ENCODE measurements at places on chromosomes 4 and X.

- DNase-seq, result no peak
Measured at GRCh38 chr4:156805696-156806095, 165.9 kb downstream of the PDGFC start.

GRCh38 chr4:119103263-119103662, 32.4 kb upstream of the MYOZ2 start:
- peak; percentile 7 for DNase-seq

- DNase-seq, result peak; percentile 62
Measured at GRCh38 chr4:9765091-9765490, 16.3 kb upstream of the DRD5 start.

- no peak for DNase-seq
Measured at GRCh38 chrX:137684591-137684990, 118.7 kb downstream of the ZIC3 start.

GRCh38 chrX:111352424-111352823, 59.6 kb downstream of the DCX start:
- DNase-seq, result no peak

GRCh38 chr4:170089668-170090351, at the start of gene AADAT:
AADAT (minus strand) TSS chr4:170089956; CDS start chr4:170089690, 266 bp downstream.
- peak; percentile 82 for DNase-seq

DNA sequence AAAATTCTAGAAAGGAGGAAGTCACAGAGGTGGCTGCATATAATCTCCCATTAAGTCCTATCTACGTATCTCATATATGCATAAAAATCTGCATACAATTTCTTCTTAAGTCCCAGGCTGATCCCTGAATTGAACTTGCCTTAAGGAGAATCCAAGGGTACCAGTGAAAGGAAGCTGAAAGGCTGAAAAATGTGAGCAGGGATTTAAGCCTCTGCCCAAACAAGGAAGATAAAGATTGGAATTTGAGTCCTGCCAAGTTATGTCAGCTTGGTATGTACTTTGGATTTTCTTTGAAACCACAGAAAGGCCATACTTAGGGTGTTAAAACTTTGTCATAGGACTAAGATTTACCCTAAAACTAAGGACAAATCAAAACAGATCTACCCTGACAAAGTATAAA, 26.5 kb upstream of the GEMIN8 start:
- no peak for DNase-seq

DNA sequence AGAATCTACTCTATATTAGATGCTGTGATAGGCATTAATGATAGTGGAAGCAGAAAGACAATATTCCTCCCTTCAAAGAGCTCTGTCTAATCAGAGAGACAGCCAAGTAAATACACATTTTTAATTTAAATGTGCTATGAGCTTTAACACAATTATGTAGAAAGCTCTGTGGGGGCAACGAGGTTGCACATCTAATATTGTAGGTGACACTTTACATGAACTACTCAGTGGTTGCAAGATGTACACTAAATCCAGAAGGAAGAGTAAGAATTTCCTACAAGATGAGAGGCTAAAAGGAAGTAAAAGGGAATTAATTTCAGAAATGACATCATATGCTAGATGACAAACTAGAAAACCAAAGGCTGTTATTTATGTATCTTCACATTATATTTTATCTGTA, 120.9 kb downstream of the SPCS3 start:
- DNase-seq, result no peak

DNA sequence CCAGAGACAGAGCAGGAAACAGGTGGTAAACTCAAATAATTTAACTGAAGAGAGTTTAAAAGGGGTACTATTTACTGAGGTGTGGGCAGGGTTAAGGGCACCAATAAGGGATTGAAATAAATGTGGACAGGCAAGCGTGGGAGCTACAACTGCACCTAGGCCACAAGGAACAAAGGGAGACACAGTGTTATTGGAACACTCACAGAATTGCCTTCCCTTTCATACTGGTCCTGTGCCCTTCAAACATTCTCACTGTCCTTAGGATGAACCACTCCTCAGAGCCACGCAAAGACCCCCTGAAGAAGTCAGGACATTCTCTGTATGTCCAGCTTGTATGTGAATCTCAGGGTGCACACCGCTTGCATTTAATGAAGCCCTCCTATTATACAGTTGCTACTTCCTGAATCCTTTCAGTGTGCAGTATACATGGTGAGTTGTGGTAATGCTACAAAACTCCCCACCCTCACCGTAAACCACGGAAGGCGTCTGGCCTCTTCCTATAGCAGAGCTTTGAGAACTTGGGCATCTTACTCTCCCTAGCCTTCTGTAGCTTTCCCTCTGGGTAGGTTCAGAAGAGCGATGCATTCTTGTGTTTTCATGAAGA, 9.6 kb upstream of the MRPL1 start:
- DNase-seq, result no peak

DNA sequence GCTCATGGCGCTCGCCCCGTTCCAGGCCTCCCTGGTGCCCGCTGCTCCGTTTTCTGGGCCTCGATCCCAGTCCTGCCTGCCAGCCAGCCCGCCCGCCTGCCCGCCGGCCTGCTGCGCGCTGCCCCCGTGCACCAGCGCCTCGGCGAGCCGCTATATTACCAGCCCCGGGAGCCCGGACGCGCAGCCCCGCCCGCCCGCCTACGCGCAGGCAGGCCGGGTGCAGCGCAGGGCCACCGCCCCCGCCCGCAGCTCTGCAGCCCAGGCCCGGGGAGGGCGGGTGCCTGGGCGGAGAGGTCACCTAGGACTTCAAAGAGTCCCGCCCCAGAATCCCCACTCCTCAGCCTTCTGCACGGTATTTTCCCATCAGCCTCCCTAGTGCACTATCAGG, at the start of gene MAOB:
MAOB (minus strand) TSS at position 157 of the 388 bp plus-strand sequence; CDS start at position 6, 151 bp downstream.
- DNase-seq, result peak; percentile 10

DNA sequence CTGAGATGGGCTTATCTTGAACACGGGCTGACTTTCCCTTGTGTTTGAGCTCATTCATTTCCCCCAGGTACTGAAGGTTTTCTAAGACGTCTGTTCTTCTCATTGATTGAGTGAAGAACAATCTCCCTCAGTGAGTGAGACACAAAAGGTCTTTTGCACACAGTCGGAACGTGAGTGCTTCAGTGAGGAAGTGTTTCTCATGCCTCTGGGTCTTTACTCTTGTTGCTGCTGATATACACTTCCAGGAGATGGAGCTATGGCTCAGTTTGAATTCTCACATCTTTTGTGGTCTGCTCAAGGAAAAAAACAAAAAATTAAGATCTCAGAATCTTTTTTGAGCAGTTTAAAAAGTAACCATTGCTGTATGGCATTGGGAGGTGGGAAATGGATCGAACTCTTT, 981.9 kb upstream of the TENM3 start:
- DNase-seq, result peak; percentile 18

DNA sequence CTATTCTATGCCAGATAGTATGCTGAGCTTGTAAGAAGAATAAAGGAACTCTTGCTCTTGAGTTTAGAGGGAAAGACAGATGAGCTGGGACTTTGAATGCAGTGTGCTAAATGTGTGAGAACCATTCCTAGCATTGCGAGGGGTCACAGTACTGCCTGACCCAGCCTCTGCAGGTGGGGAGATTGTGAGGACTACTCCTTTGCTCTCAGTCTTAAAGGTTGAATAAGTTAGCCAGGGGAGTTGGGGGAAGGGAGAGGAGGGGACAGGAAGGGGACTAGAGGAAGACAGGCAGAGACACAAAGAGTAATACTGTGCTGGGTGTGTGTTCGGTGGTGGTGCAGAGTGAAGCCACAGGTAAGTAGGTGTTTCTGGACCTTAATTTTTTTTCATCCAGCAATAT, 41.7 kb downstream of the DCUN1D4 start:
- DNase-seq, result no peak

- no peak for DNase-seq
Measured at GRCh38 chrX:139739138-139739537, 31.2 kb upstream of the MCF2 start.

DNA sequence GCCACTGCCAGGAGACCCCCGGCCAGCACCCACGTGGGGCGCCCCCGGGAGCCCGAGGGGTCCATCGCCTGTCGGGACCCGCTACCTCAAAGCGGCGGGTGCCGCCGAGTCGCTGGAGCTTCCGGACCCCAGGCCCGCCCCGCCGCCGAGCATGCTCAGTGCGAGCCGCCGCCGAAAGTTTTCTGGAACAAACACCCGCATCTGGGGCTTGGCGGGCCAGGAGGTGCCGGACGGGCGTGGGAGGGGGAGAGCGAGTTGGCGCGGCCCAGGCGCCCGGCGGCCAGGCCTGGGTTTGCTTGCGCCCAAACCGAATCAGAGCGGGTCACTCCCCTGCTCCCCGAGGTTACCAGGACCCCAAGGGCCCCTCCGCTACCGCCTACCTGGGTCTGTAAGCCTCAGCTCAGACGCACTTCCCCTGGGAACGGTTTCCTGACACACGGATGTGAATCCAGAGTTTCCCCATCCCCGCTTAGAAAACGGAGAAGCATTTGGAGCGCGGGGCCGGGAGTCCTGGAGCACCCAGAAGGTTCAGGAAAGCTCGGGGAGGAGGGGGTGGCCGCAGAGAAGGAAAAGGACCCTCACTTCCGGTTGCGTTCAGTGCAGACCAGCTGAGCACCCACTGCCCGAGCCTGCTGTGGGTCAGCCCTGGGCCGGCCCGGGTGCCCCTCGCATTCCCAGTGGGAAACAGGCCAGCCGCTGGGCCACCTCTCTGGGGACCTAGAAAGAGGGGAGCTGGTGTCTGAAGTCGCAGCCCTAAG, at the start of gene EVC2:
EVC2 (minus strand) TSS at position 111 of the 758 bp plus-strand sequence; CDS start at position 65, 46 bp downstream.
- peak; percentile 67 for DNase-seq

- DNase-seq, result no peak
Measured at GRCh38 chr4:3299976-3300671, 7.3 kb downstream of the RGS12 start.

DNA sequence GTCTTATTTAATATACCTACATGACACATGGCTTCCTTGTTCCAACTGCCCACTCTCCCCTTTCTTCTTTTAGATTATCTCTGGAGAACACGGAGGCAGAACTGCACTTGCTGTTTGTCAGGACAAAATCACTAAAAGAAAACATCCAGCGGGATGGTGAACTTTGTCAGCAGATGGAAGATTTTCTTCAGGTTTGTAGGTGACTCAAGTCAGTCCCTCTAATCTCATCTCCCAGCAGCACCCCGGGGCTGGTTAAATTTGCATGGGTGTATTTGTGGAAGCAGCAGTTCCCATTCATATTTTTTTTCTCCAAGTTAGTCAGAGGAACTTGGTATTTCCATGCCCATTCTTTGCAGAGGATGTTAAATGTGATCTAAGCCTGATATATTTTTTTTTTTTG, 31.8 kb downstream of the FHDC1 start:
- DNase-seq, result no peak

DNA sequence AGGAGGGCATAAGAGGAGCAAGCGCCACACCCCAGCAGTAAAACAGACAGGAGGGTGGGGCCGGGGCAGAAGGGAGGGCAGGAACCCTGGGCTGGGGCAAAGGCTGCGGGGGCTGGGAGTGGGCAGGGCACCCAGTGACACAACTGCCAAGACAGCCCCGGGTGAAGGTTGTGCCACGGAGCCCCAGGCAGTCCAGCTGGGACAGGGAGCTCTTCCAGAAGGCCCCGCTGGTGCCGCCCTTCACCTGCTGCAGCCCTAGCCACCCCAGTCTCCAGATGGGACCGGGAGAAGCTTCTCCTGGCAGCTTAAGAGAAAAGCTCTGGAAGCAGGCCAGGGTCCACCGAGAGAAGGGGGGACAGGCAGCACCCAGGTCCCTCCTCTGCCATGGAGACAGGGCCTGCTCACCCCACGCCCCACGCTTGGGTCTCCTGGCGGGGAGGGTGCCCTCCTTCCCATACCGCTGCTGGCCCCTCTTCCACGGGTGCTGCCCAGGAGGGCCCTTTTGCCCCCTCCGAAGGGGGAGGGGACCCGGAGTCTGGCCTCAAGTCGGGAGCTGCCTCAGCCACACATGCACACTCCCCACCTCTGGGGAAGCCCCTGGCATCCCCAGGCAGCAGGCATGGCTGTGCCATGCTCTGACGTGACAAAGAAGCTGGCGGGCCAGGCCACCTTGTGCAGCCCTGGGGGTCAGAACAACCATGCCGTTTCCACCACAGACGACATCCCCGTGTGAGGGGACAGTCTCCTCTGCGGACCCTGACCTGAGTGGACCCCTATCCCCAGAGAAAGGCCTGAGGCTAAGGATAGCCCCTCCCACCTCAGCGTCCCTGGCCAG, 1.5 kb downstream of the DGKQ start:
- no peak for DNase-seq

- no peak for DNase-seq
Measured at GRCh38 chr4:40190019-40190418, 6.8 kb upstream of the RHOH start.

DNA sequence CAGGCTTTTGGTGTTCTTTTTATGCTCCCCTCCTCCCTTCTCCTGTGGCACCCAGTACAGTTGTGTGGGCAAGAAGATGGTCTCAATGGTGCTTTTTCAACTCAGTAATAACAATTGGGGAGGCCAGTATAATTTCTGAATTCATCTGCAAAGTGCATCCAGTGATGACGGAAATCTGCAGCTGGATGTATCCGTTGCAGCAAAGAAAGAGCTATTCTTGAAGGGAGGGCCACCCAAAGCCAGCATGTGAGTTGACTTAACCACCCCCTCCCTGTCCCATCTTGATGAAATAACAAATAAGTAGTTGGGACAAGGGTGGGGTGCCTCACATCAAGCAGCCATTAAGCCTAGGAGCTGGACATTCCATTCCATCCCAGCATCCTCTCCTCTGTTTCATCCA, 30.7 kb downstream of the TSC22D3 start:
- DNase-seq, result no peak

DNA sequence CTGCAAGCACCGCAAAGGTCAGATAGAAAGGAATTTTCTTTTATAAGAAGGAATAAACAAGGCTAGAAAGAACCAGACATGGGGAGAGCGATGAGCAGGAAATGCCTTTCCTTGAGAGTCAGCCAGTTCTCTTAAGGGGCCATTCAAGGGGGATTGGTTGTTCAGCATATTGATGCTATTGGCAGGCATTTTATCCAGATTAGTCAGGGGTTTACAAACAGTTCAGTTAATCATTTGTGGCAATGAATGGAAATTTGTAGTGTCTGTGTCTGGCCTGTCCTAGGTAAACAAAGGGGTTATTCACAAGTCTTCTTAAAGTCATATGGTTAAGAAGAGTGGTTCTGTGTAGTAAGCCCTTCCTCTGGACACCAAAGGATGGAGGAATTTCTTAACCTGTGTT, 184.7 kb upstream of the FRMPD4 start:
- DNase-seq, result no peak

DNA sequence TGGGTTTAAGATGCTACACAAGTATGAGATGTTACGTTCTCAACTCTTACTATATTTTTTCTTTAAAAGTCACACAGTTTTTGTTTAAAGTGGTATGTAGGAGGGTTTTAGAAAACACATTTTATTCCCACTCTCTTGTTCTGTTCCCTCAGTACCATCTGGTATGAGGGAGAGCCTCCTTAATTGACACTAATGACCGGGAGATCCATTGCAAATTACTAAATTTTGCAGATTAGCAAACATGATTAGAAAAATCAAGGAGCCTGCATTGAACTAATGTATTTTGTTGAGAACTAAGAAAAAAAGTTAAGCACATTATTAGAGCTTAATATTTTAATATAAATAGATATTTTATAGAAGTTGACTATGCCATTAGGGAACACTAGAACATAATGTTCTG, 87.3 kb upstream of the UNC5C start:
- no peak for DNase-seq

- no peak for DNase-seq
Measured at GRCh38 chr4:169159624-169160171, 111.1 kb downstream of the SH3RF1 start.

GRCh38 chrX:65582450-65583082, 48.0 kb upstream of the LAS1L start:
- DNase-seq, result no peak

GRCh38 chrX:118654331-118654730, 73.1 kb upstream of the IL13RA1 start:
- no peak for DNase-seq

Measured in endothelial cell (in vitro differentiated cells).